ENCODE measurements at places on chromosomes 11 and 22.

DNA sequence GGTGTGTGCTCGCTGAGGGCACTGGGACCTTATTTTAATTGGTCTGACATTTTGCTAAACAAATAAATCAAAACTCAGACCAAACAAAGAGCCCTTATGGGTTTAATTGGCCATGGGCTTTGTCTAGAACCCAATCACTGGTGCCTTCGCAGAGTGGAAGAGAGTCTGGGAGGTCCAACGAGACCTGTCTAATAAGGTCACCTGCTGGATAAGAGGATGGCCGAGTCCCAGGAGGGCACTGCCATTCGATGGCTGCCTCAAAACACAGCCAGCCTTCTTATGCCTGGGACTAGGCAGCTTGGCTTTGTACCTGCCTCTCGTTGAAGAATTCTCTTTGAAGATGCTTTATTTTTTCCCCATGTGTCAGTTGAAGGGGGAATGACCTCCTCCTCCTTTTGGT lies 171.1 kb downstream of the CEP164 start:
- DNase-seq = no peak

- no peak for DNase-seq
Observed at GRCh38 chr11:2923446-2924375, 5.5 kb downstream of the PHLDA2 start.

GRCh38 chr11:13761716-13762115 lies 93.2 kb downstream of the FAR1 start:
- no peak for DNase-seq

GRCh38 chr11:64790205-64791095 lies 12.1 kb upstream of the SF1 start:
- DNase-seq = no peak

Measured in activated CD4-positive, alpha-beta T cell treated with anti-CD3 and anti-CD28 coated beads, Interleukin-2, Interleukin-6, amounts not matched to agents 100 ng/mL and 50 ng/mL, durations not matched to agents 16 hours and 8 hours (primary cell).